ENCODE measurements at places on chromosomes 12 and 14.

DNA sequence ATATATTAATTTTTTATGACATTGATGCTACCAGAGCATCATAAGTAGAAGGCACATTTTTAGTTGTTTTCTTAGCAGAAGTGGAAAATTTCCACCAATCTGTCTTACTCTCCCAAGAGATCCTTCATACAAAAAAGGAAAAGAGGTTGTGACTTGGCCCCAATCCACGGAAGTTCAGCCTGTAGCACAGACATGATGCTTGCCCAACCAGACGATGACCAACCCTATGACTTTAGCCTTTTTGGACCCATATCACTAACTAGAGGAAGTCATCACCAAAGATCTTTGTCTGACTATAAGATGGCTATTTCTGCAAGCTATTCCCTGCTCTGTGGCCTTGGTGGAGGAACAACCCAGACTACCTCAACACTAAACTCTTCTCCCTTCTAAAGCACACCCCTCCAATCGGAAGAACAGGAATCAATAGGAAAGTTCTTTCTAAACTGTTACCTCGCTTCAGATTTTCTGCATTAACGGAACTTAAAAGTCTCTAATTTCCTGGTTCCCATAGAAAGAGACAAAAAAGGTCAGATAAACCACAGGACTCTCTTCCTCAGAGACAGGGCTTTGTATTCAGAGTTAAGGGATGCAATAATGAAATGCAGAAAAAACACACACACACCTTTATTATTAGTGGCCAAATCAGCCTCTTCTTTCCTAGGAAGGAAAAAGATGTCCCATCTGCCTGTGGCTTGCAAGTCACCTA is 4.1 kb upstream of the RHOJ start:
- DNase-seq, result no peak

- no peak for DNase-seq
Measured at GRCh38 chr12:117284140-117284539, 77.3 kb downstream of the NOS1 start.

DNA sequence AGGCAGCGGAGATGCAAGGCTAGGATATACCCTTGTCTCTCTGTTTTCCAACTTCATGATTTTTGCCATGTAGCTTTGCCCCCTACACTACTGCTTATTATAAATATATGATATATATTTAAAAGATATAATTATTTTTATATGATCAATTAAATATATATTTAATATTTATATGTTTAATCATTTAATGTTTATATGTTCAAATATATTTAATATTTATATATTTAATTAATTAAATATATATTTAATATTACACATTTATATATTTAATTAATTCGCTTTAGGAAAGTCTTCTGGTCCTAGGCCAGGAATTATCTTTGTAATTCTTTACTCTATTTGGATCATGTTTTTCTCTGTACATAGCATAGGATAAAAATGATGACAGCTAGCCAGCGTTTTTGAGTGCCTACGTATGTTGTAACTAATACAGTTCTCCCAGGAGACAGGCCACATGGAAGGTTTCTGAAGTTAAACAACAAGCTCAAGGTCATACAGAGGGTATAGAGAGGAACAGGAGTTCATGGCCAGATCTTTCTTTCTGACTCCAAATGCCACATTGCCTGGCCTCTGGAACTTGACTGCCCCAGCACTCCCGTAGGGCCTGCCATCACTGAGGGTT is 192.5 kb downstream of the KCNA5 start:
- DNase-seq, result no peak

- no peak for DNase-seq
Measured at GRCh38 chr12:3728686-3729085, 24.2 kb downstream of the CRACR2A start.

- DNase-seq, result no peak
Measured at GRCh38 chr14:105023144-105023543, 2.3 kb upstream of the CDCA4 start.

DNA sequence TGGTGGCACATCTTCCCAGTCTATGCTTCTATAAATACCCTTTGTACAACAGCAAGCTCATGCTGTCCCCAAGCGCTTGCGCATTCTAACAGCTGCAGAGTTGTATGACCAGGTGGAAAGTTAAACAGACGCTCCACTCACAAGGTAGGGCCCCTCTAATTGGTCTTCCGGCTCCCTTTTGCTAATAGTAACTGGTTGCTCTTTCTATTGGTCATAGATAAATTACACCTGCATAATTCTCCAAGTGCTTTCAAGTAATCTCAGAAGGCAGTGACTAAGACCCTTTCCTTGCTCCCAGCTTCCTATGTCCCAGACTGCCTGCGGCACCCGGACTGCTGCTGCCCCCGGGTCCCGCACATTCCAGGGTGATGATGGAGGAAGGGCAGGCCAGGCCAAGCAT is 6.1 kb upstream of the TSPAN9 start:
- no peak for DNase-seq

DNA sequence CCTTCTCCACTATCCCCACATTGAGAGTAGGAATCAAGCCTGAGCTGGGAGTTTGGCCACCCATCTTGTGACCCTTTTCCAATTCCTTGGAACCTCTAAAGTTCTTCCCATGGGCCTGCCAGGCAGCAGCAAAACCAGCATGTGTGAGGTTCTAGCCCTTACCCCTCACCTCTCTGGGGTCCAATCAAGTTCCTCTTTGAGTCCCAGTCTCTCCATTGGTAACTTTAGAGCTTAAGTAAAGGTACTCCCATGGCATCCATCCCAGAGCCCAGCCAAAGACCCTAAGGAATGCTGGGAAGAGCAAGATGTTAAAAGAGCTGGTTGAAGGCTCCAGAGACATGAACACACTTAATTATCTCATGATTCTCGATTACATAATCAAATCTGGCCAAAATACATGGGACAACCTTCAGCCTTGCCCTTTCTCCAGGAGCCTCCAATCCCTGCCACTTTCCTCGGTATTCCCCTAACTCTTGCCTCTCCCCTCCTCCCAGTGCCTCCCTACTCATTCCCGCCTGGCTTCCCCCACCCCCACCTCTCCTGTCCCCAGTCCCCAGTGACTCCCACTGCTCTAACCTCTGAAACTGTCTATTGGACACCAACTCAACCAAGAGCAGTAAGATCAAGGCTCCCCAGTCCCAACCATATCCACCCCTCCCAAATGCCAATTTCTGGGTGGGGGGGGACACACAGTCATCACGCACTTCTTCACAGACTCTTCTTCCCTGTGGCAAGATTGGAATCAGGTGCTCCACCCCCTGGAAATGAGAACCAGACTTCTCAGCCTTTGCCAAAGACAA is 4.8 kb upstream of the TNS2 start:
- DNase-seq, result no peak

DNA sequence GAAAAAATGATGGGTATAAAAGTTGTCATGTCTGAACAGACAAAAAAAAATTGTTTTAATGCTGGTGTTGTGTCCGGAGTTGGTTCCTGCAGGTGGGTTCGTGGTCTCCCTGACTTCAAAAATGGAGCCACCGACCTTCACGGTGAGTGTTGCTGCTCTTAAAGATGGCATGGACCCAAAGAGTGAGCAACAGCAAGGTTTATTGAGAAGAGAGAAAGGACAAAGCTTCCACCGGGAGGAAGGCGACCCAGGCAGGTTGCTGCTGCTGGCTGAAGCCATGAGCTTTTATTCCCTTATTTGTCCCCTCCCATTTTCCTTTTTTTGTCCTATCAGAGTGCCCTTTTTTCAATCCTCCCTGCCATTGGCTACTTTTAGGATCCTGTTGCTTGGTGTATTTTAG is at the start of gene TAS2R31:
TAS2R31 (minus strand) TSS at position 101 of the 400 bp plus-strand sequence; CDS start at position 29, 72 bp downstream.
- DNase-seq, result no peak

DNA sequence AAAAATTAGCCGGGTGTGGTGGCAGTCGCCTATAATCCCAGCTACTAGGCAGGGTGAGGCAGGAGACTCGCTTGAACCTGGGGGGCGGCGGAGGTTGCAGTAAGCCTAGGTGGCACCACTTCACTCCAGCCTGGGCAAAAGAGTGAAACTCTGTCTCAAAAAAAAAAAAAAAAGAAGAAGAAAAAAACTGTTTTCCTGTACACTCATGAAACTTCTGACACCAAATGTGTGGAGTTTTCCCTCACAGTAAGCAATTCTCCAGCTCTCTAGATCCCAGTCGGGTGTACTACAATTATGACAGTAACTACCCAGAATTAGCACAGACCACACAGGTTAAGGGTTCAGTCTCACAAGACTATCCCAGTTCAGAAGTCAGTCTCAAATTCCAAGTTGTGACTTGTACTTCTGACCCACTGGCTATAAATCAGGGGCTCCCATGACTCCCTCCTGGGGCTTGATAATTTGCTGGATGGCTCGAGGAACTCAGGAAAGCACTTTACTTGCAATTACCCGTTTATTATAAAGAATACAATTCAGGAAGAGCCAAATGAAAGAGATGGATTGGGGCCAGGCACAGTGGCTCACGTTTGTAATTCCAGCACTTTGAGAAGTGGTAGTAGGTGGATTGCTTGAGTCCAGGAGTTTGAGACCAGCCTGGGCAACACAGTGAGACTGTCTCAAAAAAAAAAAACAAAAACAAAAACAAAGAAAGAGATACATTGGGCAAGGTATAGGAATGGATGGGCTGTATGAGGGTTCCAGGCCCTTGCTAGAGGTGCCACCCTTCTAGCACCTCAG is 12.4 kb upstream of the ARF6 start:
- no peak for DNase-seq

DNA sequence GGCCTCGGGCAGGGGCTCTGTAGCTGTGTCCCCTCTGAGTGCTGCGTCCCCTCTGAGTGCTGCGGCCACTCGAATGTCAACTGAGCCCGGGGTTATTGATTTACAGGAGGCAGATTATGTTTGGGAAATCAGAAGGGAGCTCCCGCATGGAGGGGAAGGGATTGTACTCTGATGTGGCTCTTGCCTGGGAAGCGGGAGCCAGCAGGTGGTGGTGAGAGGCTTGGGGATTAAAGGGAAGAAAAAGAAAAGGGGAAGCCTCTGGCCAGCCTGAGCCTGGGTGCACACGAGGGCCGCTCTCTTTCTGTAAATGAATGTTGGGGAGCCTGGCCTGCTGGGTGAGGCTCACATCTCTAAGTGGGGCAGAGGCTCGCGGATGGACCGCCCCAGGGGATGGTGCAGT is 143.7 kb downstream of the AACS start:
- no peak for DNase-seq

DNA sequence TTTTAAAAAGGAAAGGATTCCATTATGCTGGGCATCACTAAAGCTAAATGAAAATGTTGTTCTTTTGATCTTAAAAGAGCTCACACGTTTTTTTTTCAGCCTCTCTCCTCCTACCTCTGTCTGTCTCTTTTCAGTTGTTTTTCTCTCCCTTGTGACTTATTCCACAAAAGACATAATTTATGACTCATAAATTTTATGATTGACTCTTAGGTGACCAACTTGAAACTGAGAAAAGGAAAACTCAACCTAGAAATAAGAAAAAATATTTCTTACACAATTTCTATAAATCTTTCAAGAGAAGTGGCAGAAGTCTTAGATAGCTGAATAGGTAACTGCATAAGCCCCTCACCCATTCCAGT is 227.7 kb upstream of the DDHD1 start:
- DNase-seq, result no peak

DNA sequence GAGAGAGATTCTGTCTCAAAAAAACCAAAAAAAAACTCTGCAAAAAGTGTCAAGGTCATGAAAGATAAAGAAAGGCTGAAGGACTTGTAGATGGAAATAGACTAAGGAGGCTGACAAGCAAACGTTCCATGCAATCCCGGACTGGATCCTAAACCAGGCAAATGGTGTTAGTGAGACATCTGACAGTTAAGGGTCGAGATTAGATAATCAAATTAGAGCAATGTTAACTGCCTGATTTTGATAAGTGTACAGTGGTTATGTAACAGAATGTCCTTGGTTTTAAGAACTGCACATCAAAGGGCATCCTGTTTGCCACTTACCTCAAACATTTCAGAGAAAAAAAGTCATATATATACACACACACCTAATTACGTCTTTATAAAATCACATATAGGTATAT is 3.5 kb upstream of the RAN start:
- no peak for DNase-seq

DNA sequence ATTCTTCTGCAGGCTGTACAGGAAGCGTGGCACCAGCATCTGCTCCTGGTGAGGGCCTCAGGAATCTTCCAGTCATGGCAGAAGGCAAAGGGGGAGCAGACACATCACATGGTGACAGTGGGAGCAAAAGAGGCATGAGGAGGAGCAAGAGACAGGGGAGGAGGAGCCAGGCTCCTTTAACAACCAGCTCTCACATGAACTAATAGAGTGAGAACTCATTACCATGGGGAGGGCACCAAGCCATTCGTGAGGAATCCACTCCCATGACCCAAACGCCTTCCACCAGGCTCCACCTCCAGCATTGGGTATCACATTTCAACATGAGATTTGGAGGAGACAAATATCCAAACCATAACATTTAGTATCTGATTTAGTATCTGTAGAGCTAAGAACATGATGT is 14.7 kb upstream of the TRIM9 start:
- no peak for DNase-seq

GRCh38 chr14:44149597-44149996 is 357.5 kb downstream of the FSCB start:
- DNase-seq, result no peak

DNA sequence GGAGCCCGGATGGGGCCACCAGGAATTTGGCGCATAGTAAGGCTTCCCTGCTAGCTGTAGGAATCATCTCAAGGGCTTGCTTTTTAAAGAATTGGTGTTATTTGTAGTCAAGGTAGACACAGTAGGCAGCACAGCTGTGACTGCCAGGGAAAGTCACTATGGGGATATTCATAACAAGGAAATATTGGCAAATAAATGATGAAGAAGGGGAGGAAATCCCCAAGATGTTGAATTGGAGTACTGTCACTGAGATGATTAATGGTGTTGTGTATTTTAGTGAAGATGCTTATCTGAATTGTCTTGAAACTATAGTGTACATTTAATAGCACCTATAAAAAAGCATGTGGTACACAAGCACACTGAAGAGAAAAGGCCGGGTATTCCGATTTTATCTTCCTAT is 118.9 kb downstream of the NPAS3 start:
- no peak for DNase-seq

GRCh38 chr14:74245292-74245691 is 6.0 kb downstream of the VSX2 start:
- no peak for DNase-seq

GRCh38 chr14:61341275-61342206 is 20.2 kb downstream of the PRKCH start:
- no peak for DNase-seq

DNA sequence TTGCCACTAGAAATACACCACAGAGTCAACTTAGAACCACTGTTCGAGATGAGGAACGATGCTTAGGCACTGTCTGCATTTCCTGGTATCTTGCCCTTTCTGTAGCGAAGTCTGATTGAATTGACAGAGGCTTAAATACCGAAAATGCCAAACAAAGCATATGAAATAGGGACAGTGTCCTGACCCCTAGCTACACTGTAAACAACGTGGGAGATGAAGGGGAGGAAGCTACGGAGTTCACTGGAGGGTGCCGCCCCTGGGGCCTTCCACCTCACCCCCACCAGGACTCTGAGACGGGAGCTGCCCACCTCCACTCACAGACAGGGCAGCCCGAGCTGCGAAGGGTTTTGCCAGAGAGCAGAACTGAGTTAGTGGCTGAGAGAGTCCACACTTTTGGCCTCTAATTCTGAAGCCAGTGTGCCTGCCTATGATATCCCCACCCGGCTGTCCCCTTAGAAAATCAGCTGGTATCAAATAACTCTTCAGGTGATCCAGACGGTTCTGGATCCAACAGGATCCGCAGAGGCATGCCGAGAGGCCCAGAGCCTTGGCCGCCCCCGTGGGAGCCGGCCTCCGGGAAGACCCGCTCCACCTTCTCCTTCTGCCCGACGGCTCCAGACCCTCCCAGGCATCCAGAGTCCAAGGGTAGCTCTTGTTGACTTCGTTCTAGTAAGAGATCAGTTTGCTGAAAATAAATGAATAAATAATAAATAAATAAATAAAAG is 230.7 kb upstream of the DIO3 start:
- no peak for DNase-seq

GRCh38 chr14:52315355-52315718 is 1.2 kb downstream of the PTGER2 start:
- no peak for DNase-seq
